Bronchial smooth muscle cell (primary cell): ENCODE measurements at places on chromosomes 11 and 22. TPM values are rescaled to one million over a fixed set of nuclear protein-coding genes. Genes with fewer than 3 reads are reported as not detected.

The SYCE3 gene
- total RNA-seq: 0.94 TPM in 1 of 2 replicates, not detected in the other

The OR8A1 gene
- not detected in 2 replicates for total RNA-seq

The TPH1 gene
- total RNA-seq: under 0.01 TPM in 2 replicates

The CLP1 gene
- 13.4 and 17.8 TPM in 2 replicates for total RNA-seq

The FAM89B gene
- 12.4 and 13.2 TPM in 2 replicates for total RNA-seq

The RIMBP3C gene
- total RNA-seq: 0.09 and 0.47 TPM in 2 replicates

The PHOX2A gene
- not detected in 2 replicates for total RNA-seq

The MMP12 gene
- total RNA-seq: 0.26 and 2.8 TPM in 2 replicates

The NCAPH2 gene
- total RNA-seq: 17.5 and 21.6 TPM in 2 replicates

The PTPRCAP gene
- under 0.01 TPM in 1 of 2 replicates, not detected in the other for total RNA-seq

The PLAAT5 gene
- 0.52 TPM in 1 of 2 replicates, not detected in the other for total RNA-seq

The ASPHD2 gene
- 0.79 and 1.2 TPM in 2 replicates for total RNA-seq

The ATP5MG gene
- 135 and 157 TPM in 2 replicates for total RNA-seq

The KCNE3 gene
- 1.7 and 3.8 TPM in 2 replicates for total RNA-seq

The CD151 gene
- 615 and 663 TPM in 2 replicates for total RNA-seq

The KCNJ4 gene
- total RNA-seq: not detected in 2 replicates

The ANO9 gene
- under 0.01 TPM in 1 of 2 replicates, not detected in the other for total RNA-seq

The MS4A4E gene
- not detected in 2 replicates for total RNA-seq

The CABP7 gene
- not detected in 2 replicates for total RNA-seq

The GLB1L2 gene
- 0.09 TPM in 1 of 2 replicates, not detected in the other for total RNA-seq

The SCT gene
- 0.43 and 0.47 TPM in 2 replicates for total RNA-seq

The NRXN2 gene
- total RNA-seq: 1.0 and 1.4 TPM in 2 replicates

The PTPN5 gene
- not detected in 2 replicates for total RNA-seq

The TEX12 gene
- 0.16 TPM in 1 of 2 replicates, not detected in the other for total RNA-seq

The BANF1 gene
- 10.6 and 15.3 TPM in 2 replicates for total RNA-seq

The THY1 gene
- total RNA-seq: 11.0 and 47.3 TPM in 2 replicates

The IL18 gene
- 0.32 TPM in 1 of 2 replicates, not detected in the other for total RNA-seq

The TENM4 gene
- total RNA-seq: 93.3 and 139 TPM in 2 replicates

The A4GALT gene
- total RNA-seq: 24.9 and 38.0 TPM in 2 replicates

The MS4A6E gene
- not detected in 2 replicates for total RNA-seq

The HDAC10 gene
- total RNA-seq: 25.7 and 37.8 TPM in 2 replicates

The GAB4 gene
- total RNA-seq: not detected in 2 replicates

The RAB39A gene
- total RNA-seq: not detected in 2 replicates

The OTOG gene
- not detected in 2 replicates for total RNA-seq

The SLC22A24 gene
- total RNA-seq: not detected in 2 replicates

The CCDC116 gene
- total RNA-seq: 0.16 and 0.26 TPM in 2 replicates

The DTX4 gene
- total RNA-seq: 1.9 and 5.1 TPM in 2 replicates

The OR8K5 gene
- total RNA-seq: not detected in 2 replicates

The CHST1 gene
- under 0.01 and 0.32 TPM in 2 replicates for total RNA-seq
